ENCODE measurements at places on chromosomes 11 and 22.

DNA sequence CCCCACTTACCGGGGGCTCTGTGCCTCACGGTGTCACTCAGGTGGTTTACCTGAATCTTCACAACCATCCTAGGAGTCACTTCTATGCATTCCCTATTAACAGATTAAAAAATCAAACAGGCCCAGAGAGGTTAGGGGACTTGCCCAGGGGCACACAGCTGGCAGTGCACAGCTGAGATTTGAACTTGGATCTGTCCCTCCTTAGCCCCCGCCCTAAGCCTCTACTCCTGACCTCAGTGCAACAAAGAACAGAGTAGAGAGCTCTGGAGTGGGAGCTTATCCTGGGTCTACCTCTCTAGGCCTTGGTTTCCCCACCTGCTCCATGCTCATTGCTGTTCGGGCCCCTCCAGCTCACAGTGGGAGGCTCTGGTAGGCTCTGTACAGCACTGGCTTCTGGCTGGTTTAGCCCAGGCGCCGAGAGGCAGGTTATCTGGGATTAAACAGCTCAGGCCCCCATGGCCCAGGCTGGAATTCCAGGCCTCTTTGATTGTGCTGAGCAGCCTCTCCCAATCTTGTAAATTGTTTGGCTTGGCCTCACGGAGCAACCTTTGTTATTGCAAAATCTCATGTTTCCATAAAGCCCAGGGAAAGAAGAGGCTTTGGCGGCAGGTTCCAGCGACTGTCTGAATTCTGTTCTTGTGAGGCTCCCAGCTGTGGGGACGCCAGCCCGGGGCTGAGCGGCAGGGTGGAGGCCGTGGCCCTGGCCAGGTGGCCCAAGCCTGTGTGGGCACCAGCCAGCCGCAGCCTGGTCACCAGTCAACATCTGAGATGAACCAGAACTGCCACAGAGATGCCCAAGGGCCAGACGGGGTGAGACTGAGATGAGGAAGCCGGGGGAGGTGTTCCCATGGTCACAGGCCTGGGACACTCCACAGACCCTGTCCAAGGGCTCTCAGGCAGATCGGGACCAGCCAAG is 28.9 kb upstream of the SHISAL1 start:
- no peak for DNase-seq

DNA sequence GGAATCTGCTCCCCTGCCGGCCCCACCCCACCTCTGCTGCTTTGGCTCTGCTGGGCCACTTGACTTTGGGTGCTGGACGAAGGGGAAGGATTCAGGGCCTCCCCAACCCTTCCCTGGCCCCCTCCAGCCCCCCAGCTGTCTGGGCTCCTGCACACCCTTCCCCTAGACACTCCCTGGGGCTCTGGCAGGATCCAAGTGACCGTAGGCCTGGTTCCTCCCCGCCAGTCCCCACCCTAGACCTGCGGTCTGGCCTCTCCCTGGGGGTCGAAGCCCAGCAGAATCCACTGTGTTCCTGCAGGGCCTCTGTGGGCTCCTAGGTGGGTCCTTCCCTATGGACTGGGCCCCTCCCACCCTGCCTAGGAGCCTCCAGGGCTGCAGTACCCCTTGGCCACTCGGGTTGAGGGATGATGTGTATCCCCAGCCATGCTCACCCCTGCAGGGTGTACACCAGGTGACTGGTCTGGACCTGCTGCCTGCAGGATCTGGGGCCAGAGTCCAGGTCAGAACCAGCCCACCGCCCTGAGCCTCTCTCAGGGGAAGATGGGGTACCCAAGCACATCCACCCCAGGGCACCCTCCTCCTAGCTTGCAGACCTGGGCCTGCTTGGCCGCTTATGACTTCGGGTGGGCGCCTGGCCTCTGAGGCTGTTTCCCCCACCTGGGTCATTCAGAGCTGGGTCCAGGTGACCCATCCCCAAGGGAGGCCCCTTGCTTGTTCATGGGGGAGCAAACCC is 5.6 kb downstream of the PIM3 start:
- no peak for DNase-seq

DNA sequence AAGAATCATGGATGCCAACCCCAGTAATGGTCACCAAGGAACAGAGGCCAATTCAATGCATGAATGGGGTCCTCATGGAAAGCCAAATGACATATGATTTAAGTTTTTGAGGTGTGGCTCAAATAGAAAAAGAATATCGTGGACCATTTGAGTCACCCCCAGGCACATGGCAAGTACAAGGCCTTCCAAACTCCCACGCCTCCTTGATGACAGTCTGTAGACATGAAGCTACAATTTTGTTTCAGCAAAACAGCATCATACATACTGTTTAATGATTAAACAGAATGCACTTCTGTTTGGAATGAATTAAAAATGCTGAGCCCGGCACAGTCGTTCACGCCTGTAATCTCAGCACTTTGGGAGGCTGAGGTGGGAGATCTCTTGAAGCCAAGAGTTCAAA is 7.4 kb downstream of the FADD start:
- no peak for DNase-seq

DNA sequence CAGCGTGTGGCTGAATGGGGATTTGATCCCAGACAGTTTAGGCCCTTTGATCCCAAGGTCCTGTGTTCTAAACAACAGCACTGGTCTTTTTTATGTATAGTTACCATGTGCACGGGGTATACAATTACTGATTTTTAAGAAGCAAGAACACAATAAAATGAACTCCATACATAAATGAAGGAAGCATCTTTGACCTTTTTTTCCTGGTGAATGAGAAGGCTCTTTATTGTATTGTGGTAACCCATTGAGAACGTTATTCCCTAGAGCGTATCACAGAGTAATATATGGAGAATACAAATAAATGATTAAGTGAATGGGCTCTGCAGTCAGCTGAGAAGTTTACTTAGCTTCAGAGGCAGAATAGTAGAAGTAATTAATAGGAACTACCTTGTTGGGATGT is 563.6 kb downstream of the NTM start:
- no peak for DNase-seq

DNA sequence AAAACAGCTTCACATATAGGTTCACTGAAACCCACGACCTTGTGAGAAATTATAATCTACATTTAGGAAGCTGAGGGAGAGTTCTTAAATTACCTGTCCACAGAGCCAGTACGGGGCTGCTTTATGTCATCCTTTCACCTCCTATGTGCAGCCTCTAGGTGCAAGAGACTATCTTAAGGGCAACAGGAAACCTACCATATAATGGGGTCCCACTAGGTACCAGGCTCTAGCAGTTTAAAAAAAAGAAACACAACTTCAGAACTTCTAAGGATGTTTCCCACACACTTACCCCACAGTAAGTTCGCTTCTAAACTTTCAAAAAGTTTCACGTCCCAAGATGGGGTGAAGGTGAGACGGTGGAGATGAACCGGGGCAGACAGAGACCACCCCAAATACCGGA is 573 bp downstream of the STK33 start:
- DNase-seq = no peak

DNA sequence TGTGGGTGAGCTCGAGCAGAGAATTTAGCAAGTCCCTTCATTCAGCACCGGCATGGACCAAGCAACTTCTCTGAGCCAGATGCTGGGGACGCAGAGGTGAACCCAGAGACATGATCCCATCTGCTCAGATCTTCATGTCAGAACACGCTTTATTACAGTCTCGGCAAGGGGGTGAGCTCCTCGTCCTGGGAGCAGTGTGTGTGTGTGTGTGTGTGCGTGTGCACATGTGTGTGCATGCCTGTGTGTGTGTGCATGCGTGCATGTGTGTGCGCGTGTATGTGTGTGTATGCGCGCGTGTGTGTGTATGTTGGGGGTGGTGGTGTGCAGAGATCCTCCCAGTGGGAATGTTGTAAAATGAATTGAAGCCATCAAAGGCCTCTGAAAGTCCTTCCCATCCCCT is 9.8 kb downstream of the MIAT start:
- DNase-seq = no peak

- DNase-seq = no peak
Measured at GRCh38 chr11:78072455-78072854, 7.2 kb downstream of the NDUFC2 start.

DNA sequence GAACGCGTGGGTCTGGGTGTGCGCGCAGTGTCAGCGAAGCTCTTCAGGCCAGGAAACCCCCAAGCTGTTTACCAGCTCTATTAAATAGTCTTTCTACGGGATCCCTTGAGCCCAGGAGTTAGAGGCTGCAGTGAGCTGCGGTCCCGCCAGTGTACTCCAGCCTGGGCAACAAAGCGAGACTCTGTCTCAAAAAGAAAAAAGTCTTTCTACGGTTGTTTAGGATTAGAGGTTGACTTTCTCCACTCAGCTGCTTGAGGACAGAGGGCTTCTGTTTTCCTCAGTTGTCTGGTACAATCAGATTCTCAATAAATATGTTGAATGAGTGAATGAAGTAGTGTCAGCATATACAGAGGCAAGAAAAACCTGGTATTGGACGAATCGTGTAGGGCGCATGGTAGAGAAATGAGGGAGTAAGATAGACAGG is 619 bp downstream of the SART1 start:
- no peak for DNase-seq

GRCh38 chr22:17639247-17639741 is 737 bp downstream of the BCL2L13 start:
- DNase-seq = no peak

GRCh38 chr11:74570266-74571061 is 21.9 kb upstream of the POLD3 start:
- no peak for DNase-seq

- DNase-seq = no peak
Measured at GRCh38 chr11:57164317-57164716, 17.4 kb upstream of the LRRC55 start.

DNA sequence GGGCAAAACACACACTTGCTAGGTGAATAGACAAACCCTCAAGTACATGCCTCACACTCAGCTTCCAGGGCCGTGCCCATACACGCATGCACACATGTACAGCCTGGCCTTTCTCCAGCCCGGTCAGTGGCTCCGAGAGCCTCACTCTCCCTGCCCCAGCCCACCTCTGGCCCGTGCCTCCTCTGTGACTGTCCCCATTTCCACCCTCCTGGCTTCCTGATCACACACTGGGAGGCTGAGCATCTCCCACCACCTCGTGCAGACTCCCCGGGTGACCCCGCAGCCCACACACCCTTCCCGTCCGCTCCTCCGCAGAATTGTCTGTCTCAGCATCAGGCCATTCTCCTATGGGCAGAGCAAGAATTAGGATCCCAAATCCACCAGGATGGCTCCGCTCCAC is 634.1 kb downstream of the TBC1D22A start:
- DNase-seq = no peak

Data from activated CD4-positive, CD25-positive, alpha-beta regulatory T cell treated with anti-CD3 and anti-CD28 coated beads, Interleukin-2, amount 50 U/mL, for 16 hours (primary cell).